ENCODE measurements at places on chromosomes 7 and 10. TPM values are rescaled to one million over a fixed set of nuclear protein-coding genes. Genes with fewer than 3 reads are reported as not detected.

The MPP7 gene
- 37.1 TPM for total RNA-seq

The COL17A1 gene
- 0.88 TPM for total RNA-seq

The GNG11 gene
- total RNA-seq, result 22.7 TPM

The OR2A7 gene
- total RNA-seq, result 1.9 TPM

The TSPAN12 gene
- 9.8 TPM for total RNA-seq

The SPDYE5 gene
- not detected for total RNA-seq

The CPA1 gene
- total RNA-seq, result 0.79 TPM

The NPSR1 gene
- not detected for total RNA-seq

The MYO3A gene
- 0.42 TPM for total RNA-seq

The AGAP6 gene
- 10.8 TPM for total RNA-seq

The SLC26A3 gene
- not detected for total RNA-seq

The DNMBP gene
- total RNA-seq, result 15.5 TPM

All from posterior vena cava (tissue), 2 donors.